ENCODE measurements at places on chromosomes 7 and 10.
A peak's percentile ranks its signal among the peaks of the same experiment; 100 is the strongest.

- DNase-seq: peak; percentile 99
Measured at GRCh38 chr10:16741540-16741939, 75.7 kb downstream of the RSU1 start.

DNA sequence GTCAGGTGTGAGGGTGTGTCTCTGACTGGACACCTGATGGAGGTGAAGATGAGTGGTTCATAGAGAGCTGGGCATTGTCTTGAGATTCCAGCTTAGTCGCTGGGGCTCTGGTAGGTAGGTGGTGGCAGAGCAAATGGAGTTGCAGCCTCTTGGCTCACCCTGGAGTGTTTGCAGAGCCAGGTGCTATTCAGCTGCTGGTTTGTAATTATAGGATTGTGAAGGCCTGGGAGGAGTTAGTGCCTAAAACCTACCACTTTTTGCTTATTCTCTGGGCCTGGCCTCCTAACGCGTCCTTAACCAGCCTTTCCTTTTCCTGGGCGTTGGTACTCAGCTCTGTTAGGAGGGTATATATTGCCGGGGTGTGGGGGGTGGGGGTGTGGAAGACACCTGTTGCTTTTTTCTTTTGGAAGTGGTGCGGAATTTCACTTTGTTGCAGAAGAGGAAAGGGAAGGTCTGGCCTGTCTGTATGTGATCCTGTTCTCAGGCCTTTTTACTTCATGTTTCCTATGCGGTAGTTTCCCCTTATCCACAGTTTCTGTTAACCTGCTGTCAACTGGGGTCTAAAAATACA is 3.2 kb downstream of the PPRC1 start:
- DNase-seq: peak; percentile 52

DNA sequence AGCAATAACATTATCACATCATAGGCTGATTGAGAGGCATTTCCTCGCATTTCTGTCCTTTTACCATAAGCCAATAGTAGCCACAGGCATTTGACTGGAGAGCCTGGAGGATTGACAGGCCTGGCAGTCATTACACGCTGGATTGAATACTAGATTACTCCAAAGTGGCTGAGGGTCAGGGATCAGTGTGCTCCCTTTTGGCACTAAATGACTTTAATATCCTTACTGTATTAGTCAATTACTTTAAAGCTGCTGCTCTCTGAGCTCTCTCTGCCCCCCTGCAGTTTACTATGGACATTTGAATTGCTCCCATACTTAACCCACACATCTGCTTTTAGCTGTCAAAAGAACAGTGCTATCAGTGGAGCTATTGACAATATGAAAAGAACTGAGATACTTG is 302.0 kb downstream of the TFEC start:
- no peak for DNase-seq

DNA sequence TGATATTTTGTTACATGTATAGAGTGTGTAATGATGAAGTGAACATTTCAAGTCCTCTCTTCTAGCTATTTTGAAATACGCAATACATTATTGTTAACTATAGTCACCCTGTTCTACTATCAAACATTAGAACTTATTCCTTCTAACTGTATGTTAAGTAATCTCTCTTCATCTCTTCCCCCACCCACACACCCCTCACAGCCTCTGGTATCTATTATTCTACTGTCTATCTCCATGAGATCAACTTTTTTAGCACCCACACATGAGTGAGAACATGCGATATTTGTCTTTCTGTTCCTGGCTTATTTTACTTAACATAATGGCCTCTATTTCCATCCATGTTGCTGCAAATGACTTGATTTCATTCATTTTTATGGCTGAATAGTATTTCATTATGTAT is 57.7 kb upstream of the EGR2 start:
- no peak for DNase-seq

GRCh38 chr7:77985974-77986339 is 187.4 kb downstream of the PHTF2 start:
- DNase-seq: no peak

DNA sequence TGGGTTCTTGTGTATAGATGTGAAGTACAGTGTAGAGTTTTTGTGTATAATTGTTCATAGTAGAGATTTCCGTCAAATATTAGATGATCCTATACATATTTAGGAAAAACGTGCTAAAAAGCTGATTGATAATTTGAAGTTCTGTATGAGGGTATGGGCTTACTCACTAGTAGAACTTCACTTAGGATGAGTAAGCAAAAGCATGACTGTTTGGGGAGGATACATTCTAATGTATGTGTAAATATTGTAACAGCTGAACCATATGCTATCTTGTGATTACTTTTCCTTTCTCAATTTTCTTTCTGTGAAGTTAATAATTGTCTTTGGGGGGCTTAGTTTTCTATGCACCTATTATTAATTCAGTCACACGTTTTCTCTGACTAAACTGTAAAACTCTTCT is 53.2 kb upstream of the PDK4 start:
- no peak for DNase-seq

- DNase-seq: no peak
Measured at GRCh38 chr7:78777829-78778228, 675.6 kb downstream of the MAGI2 start.

DNA sequence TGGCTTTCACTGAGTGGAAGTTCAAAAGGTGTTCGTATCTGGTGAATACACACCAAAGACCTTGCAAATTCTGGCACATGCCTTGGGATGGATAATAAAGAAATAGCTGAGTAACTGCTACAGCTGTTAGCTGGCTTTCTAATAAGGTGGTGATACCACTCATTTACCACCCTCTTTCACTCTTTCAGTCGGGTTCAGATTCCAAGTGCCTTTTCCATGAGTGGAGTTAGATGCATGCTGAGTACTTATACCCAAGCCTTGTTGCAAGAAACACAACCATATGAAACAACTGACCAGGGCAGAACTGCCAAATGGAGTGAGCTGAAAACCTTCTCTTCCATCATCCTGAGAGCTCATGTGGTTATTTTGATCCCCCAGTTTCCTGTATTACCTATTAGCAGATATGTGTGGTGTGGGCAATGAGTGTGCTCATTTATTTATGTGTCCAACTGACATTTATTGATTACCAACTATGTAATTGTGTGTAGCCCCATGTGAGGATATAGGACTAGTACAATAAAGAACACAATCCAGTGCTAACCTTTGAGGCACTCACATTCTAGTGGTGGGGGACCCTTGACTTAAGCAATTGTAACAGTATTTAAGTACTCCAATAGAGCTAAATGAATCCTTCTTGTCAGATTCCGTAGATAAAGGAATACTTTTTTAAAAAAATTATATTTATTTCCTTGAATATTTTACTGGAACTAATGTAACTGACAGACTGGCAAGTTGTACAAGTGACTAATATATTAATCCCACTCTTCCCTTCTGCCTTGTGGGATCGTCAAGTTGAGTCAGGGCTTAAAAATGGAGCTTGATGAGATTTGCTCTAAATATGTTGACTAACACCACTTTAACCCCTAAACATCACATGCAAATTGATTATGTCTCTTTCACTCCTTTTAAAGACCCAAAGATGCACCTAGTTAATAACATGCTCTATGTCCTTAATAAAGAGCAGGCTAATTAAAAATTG is 124.7 kb downstream of the ARID5B start:
- no peak for DNase-seq

- DNase-seq: peak; percentile 97
Measured at GRCh38 chr10:92829042-92829785, 19.1 kb upstream of the EXOC6 start.

- DNase-seq: no peak
Measured at GRCh38 chr10:127952918-127953317, 46.0 kb downstream of the PTPRE start.

- no peak for DNase-seq
Measured at GRCh38 chr7:28155019-28155660, 25.5 kb downstream of the JAZF1 start.

- DNase-seq: peak; percentile 67
Measured at GRCh38 chr10:3879073-3879472, 94.1 kb upstream of the KLF6 start.

DNA sequence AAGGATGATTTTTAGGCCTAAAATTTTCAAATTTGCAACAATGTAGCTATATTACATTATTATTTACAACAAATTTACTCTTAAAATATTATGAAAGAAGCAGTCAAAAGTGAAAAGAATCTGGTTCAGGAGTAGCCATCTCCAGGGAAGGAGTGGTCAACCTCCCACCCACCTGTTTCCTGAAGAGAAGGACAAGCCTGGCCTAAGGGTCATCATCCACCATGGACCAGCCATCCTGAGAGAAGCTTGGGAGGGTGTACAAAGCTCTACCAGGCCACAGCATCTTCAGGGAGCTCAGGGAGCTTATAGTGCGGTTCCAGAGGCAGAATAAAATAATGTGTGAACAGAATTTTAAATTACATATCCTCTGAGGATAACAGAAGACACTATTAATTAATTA is 38.1 kb downstream of the COL1A2 start:
- DNase-seq: no peak

- no peak for DNase-seq
Measured at GRCh38 chr7:138436388-138436787, 23.7 kb upstream of the TRIM24 start.

DNA sequence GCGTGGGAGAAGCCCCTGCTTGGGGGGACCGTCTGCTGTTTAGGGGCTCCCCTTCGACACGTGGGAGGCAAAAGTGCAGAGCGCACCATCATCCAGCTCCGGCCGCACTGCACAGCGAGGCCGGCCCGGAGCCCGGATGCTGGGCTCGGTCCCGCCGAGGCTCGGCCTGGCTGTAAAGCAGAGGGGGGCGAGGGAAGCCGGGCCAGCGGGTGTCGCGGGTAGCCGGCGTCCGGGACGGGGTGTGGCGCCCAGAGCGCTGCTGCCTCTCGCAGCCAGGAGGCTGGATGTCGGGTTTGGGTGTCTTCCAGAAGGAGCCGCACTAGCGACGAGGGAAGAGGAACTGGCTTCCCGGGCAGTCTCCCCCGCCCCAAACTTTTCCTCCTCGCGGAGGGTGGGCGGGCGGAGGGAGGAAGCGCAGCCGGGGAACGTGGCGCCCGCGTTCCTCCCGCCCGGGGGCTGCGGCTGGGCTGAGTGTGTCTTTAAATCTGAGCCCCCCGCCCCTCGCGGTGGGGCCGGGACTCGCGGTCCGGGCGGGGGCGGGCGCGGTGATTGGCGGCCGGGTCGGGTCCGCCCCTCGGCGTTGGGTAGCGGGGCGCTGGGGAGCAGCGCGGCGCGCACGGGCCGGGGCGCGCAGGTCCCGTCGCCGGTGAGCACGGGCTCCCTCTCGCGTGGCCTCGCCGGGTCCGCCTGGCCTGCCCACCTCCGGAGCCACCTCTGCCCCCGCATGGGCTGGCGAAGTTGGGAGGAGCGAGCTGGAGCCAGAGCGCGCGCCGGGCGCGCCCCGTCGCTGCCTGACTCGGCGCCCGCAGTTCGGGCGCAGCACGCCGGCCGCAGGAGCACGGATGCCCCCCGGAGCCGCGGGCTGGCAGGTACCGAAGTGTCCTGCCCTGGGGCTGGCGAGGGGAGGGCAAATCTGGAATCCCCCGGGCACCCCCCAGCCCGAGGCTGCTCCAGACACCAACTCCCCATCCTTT is at the start of gene PALD1:
PALD1 (plus strand) TSS at position 577 of the 974 bp plus-strand sequence. CDS start 47,185 bp downstream, outside the sequence.
- DNase-seq: peak; percentile 85

DNA sequence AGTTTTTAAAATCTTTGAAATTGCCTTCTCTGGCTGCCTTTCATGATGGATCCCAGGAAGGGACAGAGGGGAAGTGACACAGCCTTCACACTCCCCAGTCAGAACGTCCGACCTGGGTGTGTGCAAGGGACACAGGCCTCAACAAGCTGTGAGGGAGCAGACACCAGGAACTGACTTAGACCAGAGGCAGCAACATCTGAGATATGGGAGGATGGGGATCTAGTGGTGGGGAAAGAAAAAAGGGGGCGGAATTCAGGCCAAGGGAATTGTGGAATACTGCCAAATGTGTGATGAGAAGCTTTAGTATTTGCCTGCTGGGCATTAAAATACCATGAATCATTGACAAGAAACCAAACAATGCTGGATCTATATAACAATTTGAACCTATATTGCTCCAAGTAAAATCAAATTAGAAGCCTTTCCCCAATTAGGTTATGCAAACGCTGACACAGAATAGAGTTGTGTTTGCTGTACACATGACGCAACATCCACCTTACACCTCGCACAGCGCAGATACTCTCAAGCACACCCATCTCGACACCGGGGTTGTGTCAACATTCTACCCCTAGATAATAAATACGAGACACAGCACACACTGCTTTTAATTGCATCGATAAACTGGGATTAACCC is 17.2 kb upstream of the MNX1 start:
- DNase-seq: peak; percentile 55

- DNase-seq: no peak
Measured at GRCh38 chr7:111259991-111260390, 169.1 kb downstream of the LRRN3 start.

All from NCI-H146 (cell line).